EH (cell line): ENCODE measurements at places on chromosomes 7 and 10.

GRCh38 chr10:93346108-93346507, 136.0 kb downstream of the MYOF start:
- peak; percentile 45 for DNase-seq

- DNase-seq: no peak
Measured at GRCh38 chr7:155124706-155125105, 54.6 kb downstream of the HTR5A start.

GRCh38 chr7:42461537-42461936, 224.5 kb upstream of the GLI3 start:
- DNase-seq: no peak

GRCh38 chr7:148872188-148872587, 11.9 kb downstream of the EZH2 start:
- DNase-seq: no peak

DNA sequence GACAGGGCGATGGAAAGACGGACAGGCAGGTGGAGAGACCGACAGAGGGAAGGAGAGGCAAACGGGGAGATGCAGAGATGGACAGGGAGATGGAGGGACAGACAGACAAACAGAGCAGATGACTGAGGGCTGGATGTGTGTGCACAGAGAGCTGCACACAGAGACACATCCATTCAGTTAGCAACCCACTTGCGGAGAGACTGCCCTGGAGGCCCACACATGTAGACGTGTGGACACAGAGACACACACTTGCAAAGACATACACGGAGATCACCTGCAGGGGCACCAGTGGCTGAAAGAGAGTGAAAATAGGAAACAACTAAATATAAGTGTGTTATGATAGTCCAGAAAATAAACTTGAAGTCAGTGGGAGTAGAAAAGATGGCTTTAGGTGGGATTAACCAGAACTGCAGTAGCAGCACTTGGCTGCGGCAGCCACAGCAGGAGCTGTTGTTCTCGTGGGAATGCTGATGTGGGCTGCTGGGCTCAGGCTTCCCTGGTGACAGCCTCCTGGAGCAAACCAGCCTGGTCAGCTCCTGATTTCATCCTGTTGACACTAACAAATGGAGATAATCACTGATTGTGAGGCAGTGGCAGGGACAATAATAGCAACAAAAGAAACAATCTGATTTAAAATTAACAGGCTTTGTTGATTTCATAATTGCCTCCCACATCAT, 134.1 kb downstream of the CCNY start:
- no peak for DNase-seq

DNA sequence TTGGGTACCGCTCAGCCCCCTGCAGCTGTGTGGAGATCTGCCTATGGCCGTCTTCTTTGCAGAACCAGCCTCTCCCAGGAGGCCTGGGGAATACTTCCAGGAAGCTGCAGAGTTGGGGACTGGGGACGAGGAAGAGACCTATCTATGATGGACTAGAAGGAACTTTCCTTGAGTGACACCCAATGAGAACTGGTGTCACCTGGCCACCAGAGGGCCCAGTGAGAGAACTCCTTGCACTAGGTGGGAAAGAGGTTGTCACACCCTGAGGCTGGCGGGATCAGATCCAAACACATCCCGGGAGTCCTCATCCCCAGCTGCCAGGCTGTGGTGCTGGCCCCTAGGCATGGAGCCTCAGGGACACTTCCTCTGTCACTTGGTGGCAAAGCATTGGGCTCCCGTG, 4.9 kb upstream of the GRID2IP start:
- no peak for DNase-seq

GRCh38 chr10:88759366-88760101, at the start of gene LIPN:
TSS of gene LIPN (plus strand) at chr10:88760020. CDS start at chr10:88761406, 1,386 bp downstream.
- DNase-seq: no peak

DNA sequence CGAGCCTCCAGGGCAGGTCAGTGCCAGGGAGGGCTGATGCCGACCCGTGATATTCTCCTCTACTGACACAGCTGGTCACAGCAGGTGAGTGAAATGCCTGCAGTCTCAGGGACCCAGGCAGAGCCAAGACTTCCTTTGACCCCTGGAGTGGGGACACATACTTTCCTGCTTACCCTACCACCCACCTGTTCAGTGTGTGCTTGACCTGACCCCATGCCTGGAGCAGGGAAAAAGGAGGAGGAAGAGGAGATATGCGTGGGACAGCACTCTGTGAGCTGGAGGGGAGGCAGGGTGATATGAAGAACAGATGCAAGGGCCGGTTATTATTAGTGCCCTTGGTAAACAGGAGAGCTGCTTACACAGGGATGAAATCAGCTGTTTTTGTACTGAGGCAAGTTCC, 40.8 kb upstream of the WIPF3 start:
- no peak for DNase-seq

- no peak for DNase-seq
Measured at GRCh38 chr7:158453663-158454062, 134.0 kb downstream of the PTPRN2 start.

DNA sequence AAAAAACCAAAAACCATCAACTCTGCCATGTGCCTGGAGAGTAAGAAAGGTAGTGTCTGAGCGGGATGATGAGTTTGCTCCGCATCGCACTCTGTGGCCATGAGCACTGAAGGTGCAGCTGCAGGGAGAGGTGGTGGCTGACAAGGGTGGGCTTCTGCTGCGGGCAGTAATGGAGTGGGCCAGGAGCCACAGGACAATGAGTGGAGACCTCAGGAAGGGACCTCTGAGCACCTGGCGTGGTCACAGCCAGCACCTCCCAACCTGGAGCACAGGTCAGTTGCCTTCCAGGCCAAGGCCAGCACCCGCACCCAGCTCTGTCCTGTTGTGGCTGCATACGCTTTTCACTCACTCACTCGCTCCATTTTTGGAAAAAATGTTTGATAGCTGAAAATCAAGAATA, 115.5 kb downstream of the ANKRD61 start:
- no peak for DNase-seq

GRCh38 chr7:1558181-1558811, 2.3 kb upstream of the TMEM184A start:
- no peak for DNase-seq

- no peak for DNase-seq
Measured at GRCh38 chr10:99598781-99599509, 21.3 kb downstream of the SLC25A28 start.

DNA sequence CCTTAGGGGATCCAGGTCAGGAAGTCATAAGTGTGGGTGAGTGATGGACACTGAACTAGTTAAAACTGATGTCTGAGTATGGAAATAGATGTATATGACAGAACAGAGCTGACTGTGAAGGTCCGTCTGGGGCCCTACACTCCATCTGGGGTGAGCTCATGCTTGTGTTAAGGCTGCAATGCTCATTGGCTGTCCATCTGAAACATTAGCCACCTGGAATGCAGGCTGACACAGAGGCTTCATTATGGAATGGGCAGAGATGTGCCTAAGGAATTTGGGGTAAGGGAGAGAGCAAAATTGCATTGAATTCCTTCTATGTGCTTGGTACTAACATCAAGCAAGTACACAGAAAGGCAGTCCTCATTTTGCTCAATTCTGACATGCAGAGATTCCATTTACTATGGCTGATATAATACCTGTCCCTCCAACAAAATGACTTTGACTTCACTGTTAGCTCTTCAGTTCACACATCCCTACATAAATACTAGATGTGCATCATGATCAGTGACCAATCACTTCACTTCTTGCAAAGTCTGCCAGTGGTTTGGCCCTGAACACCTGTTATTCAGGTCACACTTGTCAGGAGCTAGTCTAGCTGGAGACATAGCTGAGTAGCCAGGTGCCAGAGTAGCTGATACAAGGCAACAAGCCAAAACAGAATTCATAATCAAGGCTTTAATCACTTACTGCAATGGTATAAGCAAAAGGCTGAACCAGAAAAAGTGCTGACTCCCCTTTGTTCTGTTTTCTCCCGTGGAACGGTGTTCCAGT, 128.9 kb upstream of the VWC2 start:
- DNase-seq: no peak

DNA sequence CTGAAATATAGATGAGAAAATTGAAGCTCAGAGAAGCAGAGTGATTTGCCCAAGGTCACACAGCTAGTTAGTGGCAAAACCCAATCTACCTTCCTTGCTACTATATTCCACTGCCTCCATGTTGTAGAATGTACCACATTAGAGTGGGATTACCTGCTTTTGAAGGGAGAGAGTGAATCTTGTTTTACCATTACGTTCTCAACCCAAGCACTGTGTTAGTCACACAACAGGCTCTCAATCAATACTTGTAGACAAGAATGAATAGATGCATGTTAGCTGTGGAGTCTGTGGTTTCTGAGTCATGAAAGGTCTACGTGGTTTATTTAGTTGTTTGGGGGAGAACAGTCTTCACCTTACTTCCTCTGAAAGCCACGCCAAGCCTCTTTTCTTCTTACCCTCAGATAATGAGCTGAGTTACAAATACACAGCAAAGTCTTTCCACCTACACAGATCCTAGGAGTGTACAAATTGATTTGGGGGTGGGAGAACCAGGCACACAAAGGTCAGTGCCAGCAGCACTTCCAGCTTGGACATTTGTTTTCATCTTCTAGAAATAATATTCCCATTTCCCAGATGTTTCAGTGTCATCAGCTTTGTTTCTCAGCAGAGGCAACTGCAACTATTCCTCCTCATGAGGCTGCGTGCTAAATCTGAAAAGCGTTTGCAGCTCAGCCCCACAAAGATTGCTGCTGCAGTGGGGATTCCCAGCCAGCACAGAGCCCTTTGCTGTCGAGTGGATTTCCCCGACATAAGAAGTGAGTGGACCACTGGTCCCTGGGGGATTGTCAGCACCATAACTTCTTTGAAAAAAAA, 71.5 kb upstream of the ADO start:
- DNase-seq: peak; percentile 37

DNA sequence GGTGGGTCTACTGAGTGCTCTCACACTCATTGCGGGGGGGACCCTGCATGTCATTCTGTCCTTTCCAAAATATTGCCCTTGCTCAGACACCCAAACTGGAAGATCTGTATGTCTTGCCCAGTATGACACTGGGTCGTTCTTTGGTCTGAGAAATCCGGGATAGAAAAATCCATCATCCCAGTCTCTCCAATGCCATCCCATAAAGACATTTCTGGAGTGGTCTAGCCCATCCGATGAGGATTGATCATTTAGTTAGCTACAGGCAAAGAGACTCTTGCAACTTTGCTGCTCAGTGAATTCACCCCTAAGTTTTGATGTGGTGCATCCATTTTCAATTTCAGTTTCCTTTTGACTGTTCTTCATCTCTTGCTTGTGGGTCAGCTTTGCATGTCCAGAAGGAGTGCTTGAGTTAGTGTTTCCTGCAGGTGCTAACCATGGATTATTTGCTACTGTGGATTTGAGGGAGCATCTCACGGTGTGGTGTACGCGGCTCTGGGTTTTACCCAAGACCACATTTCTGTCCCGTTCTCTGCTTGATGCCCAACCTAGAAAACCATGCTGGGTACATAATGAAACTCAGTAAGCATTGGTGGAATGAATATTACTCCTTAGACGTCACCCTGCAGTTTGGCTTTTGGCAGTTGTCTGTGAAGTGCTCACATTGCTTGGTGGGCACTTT, 247.0 kb upstream of the MKI67 start:
- no peak for DNase-seq

DNA sequence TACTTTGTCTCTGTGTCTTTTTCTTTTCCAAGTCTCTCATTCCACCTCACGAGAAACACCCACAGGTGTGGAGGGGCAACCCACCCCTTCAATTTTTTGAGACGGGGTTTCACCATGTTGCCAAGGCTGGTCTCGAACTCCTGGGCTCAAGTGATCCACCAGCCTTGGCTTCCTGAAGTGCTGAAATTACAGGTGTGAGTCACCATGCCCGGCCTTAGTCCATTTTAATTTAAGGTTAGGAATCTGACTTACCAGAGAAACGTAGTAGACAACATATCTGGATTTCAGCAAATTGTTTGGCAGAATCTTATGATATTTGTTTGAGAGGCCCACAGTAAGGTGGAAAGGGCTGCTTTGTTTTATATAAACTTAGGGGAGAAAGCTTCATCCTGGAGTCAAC, 3.2 kb upstream of the NFKB2 start:
- no peak for DNase-seq

- no peak for DNase-seq
Measured at GRCh38 chr7:2112261-2113198, 120.2 kb downstream of the MAD1L1 start.

DNA sequence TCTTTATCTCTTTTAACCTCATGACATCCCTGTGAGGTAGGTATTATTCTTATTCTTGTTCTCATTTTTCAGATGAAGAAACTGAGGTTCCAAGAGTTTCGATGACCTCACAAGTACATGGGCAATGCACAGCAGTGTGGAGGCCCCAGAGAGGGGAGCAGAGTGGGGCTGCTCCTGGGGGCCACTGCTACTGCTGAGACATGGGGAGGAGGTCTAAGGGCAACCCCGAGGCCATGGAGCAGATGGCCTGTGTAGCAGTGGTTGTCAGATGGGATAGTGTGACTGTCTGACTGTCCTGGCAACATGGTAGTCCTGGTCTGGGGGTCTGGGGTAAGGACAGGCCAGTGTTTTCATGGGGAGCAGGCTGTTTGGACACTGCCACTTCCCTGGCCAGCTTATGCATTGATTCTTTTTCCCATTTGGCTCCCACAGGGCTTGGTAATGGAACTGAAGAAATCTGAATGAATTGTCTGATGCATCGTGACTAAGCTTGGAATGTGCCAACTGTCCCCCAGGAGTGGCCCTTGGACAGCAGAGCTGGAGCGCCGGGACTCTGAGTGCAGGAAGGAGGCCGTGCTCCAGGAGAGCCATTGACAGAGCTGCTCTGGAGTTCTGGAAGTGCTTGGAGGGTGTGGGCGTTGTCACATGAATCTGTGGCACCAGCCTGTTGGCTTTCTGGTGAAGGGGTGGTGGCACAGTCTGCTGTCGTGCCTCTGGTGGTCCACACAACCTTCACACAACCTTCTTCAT, 40.9 kb downstream of the ADRA2A start:
- no peak for DNase-seq

GRCh38 chr7:46421441-46422230, 500.6 kb upstream of the IGFBP3 start:
- DNase-seq: no peak

GRCh38 chr7:130433301-130433700, 7.5 kb downstream of the CEP41 start:
- no peak for DNase-seq

DNA sequence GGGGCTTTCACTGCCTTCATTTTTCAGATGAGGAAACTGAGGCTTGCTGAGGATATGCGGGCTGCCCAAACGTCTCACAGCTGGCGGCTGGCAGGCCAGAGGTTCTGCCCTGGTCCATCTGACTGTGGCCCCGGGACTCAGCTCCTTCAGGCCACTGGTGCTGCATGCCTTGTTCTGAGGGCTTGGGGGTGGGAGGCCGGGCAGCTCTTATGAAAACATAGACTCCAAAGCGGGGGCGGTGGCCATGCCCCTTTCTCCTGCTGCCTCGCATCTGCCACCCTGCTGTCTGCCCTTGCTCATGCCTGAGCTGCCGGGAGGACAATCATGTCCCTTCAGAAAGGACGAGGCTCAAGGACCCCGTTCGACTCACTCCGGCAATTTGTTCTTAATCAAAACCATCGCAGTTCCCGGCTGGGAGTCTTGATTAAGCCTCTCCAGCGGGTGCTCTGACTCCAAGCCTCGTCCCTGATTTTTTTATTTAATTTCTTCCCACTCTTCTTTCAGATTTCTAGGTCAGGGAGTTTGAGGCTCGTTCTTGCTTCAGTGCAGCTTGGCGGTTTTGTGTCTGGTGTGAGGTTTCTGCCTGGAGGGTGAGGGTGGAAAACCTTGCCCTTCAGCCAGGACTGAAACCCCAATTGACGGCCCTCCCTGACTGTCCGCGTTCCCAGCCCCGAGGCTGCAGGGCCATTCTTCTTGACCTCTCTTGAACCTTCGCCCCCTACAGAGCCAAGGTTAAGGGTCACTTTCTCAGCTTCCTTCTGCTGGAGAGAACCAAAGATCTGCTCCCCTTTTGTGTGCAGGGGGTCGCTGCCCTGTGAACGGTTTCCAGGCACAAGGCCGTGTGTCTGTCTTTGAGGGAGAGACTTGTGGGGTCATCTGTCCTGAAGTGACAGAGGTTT, 120.8 kb downstream of the DNAJB6 start:
- DNase-seq: no peak
